DMS153 (cell line): ENCODE measurements at places on chromosomes 5 and 9.

DNA sequence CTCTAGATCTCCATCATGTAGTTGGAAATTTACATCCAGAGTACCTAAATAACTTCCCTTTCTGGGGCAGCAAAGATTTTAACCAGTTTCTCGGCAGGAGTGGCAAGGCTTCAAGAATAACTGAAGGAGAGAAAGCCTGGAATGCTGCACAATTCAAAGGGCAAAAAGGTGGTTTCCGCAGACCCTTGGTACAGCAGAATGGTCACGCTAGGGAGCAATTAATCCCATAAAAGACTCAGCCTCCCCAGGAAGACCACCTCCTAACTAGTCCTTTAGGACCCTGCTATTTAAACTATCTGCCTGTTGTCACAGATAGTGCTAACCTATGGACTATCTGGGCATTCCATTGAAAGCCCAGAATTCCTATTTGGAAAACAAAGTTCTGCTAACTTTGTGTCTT lies 3.6 kb downstream of the HTR1A start:
- no peak for DNase-seq

DNA sequence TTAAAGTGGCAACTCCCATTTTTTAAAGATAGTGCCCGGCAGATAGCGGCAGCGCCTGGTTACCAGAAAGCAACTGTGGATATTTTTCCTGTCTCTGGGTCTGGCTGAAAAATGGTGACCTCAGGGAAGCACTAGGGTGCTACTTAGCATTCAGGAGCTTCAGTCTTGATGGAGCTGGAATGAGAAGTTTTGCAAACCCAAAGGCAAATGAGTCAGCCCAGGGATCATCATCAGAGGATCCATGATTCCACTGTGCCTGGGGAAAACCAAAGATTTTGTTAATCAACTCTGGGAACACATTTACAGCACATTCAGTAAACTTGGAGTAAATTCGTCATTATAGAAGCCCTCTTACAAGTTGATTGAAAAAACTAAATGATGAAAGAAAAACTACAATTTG lies 26.7 kb downstream of the F2R start:
- no peak for DNase-seq

GRCh38 chr9:6133346-6134063 lies 82.1 kb upstream of the IL33 start:
- no peak for DNase-seq

GRCh38 chr9:16743375-16743774 lies 127.1 kb downstream of the BNC2 start:
- no peak for DNase-seq

DNA sequence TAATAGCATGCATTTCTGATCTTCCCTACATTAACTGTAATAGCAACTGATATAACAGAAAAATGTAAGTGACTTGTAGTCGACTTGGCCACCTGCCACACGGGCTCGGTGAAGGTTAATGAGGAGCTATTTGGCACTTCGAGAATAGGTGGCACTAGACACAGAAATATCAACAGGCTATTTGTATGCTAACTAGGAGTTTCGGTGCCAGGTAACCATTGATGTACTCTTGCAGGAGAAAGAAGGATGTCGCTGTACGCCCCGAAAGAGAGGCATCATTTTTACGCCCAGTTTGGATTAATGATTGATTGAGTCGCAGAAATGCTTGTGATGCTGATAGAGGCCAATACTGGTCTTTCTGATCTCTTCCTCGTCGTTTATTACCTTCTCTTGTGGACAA lies 516 bp upstream of the DMRT2 start:
- DNase-seq: peak; percentile 51

- DNase-seq: no peak
Observed at GRCh38 chr9:121246821-121247561, 21.0 kb upstream of the GSN start.

- no peak for DNase-seq
Observed at GRCh38 chr9:131621551-131622358, 76.4 kb downstream of the PRRT1B start.

- DNase-seq: no peak
Observed at GRCh38 chr9:116382053-116382452, 228.5 kb downstream of the PAPPA start.

DNA sequence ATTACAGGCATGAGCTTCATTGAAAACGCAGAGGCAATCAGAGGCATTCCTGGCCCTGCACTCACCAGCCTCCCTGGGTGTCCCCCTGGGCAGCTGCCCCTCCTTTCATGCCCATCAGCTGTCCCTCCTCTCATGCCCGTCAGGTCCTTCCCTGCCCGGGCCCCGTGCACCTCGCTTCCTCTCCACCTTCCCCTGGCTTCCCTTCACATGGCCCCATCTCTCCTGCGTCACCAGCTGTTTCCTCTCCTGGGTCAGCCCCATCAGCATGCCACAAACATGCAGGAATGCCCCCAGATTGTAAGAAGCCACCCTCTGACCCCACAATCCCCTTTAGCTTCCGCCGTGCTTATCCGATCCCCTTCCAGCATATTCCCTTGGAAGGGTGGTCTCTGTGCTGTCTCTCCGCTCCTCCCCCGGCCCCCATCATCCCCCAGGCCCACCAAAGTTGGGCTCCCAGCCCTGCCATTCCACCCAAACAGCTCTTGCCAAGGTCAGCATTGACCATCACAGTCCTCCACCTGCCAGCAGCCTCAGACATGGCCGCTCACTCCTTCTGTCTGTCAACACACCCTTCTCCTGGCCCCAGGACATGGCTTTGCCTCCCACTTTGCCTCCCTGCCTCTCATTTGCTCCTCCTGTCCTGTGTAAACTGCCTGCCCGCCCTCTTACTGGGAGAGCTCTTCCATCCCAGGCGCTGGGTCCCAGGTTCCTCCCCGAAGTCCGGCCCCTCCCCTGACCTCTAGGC lies 98.6 kb upstream of the IER5L start:
- no peak for DNase-seq

GRCh38 chr5:173278172-173278571 lies 43.2 kb upstream of the NKX2-5 start:
- DNase-seq: no peak

GRCh38 chr5:88238732-88239131 lies 29.9 kb downstream of the TMEM161B start:
- DNase-seq: no peak

- no peak for DNase-seq
Observed at GRCh38 chr9:13360188-13360587, 80.7 kb upstream of the MPDZ start.

DNA sequence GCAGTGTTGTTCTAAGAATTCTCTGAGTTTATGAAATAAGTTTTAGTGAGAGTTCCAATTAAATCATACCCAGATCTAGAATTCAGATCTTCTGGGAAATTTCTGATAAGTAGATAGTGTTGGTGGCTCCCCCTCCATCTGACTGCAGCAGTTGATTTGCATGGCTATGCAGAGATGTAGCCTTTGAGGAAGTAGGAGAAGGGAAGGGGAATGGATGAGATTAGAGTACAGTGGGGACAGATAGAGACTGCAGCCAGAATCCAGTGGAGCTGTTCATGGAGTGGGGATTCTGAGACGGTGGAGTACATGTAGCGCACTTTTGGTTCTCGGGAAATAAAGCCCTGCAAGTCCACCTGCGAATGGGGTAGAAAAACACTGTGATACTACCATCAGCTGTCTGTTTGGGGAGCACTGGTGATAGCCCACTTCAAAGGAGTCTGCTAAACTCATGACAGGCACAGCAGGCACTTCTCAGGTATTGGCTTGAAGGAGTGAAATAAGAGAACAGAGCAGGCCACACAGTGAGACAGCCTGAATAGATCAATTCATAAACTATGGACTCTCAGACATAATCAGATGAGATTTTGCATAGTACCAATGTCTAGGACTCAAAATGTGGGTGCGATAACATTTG lies 96.8 kb downstream of the ALDH1A1 start:
- DNase-seq: no peak

DNA sequence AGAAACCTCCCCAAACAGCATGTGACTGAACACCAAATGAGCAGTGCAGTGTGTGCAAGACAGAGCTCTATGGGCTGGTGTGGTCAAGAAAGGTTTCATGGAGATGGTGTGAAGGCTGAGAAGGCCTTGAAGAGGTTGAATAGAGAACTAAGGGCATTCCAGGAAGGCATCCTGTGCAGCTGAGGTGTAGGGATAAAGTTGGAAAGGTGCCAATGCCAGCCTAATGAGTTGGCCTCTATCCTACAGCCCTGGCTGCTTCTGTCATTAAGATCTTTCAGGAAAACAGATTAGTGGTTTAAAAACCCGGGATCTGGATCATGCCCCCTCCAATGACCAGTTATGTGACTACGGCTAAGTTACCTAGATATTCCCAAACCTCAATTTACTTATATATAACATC lies 4.0 kb downstream of the HDAC3 start:
- no peak for DNase-seq

DNA sequence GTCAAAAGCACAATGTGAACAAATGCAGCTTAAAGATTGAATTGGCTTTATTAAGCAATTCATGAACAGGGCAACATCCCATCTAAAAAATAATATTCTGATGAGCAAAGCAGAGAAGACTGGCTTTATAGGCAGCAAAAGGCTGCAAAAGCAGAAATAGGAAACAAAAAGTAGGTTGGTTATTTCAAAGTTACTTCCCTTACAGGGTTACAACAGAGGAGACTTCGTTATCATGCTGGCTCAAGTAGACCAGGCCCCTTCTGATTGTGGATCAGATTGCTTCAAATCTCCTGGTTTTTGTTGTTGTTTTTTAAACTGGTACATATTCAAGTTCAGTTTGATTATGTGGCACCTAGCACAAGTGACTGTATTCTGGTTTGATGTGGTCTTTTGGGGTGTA lies 73.1 kb downstream of the MAN2A1 start:
- no peak for DNase-seq

DNA sequence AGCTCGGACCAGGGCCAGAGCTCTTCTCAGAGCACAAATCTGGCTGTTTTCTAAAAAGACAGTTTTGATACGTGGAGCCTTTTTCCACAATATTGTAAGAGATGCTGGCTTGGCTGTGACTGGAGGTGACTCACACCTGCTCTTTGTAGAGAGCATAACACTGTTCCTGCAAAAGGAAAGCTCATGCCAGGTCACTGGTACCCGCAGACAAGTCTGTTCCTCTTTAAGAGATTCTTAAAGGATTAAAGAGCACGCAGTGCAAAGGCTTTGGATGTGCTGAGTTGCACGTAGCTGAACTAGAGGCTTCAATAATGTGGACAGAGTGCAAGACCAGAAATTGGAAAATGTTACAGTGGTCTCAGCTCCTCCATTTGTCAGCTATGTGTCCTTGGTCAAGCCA lies 19.0 kb downstream of the ACTL7B start:
- no peak for DNase-seq

GRCh38 chr5:90562341-90562740 lies 3.7 kb downstream of the ADGRV1 start:
- peak; percentile 4 for DNase-seq

GRCh38 chr5:43073597-43074546 lies 33.8 kb upstream of the ANXA2R start:
- DNase-seq: peak; percentile 55

DNA sequence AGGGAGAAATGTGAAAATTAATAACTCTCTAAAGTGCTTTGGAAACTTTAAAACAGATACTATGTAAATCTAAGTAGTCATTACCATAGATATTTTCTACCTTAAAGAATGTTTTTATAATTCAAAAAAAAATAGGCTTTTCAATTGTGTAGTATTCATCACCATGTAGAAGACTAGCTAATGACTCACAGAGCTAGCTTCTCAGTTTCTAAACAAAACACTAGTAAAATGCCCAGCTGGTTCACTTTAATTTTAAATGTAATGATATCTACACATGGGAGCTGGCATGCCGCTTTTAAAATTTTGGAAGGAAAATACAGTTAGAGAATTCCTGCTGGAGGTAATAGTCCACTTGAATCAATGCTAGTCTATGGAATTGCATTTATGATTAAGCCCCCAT lies 509.8 kb downstream of the CSNK1G3 start:
- DNase-seq: no peak

- no peak for DNase-seq
Observed at GRCh38 chr5:70440-70839, 21.5 kb upstream of the PLEKHG4B start.

DNA sequence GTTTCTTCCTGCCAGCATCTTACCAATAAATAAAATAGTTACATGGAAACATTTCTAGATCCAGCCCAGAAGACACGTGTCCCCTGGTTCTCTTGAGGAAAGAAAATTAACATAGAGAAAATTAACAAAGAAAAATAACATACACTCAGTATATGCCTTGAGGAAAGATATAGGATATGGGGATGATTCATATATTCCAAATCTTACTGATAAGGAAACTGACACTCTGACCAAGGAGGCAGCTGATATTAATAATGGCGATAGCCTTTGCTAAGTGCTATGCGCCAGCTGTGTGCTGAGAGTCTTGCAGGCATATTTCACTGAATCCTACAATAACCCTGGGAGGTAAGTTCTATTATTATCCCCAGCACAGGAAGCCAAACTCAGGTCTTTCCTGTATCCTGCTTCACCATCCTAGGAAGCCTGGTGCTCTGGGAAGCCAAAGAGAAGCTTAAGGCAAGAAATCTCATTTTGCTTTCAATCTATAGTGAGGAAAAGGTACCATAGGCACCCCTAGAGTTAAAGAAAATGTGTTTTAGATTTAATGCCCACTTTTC lies 302.7 kb upstream of the NREP start:
- DNase-seq: no peak

DNA sequence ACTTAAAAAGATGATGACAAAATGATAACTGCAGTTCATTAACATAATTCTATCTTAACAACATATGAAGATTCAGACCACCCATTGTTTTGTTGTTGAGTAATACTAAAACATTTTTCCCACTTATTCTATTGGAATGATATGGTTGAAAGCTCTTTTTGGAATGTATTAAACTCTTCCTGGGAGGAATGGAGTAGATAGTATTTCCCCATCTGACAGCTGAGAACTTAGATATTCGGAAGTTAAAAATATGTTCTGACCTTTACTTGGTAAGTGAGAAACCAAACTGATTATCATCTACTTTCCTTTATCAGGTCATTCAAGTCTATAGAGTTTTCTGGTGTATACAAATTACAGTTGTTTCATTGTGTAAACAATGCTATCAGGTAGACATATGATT lies 452.9 kb downstream of the CSNK1G3 start:
- no peak for DNase-seq

DNA sequence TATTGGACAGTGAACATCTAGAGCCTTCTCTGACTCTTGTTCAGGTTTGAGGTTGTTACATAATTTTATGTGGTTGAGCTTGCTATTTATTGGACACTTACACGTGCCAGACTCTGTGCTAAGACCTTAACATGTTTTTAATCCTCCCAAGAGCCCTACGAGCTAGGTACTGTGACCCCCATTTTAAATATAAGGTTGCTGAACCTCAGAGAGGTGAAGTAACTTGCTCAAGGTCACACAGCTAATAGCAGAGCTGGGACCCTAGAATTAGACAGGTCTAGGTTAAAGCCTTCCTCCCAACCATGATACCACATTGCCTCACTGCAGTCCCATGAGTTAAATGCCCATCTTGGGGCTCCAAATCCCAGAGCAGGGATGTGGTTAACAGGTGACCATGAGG lies 135.7 kb upstream of the PITX1 start:
- no peak for DNase-seq

- peak; percentile 65 for DNase-seq
Observed at GRCh38 chr5:147098233-147098790, 136.5 kb upstream of the STK32A start.
